Globus pallidus (tissue), 1 donor: ENCODE measurements at places on chromosomes 7 and 10.

DNA sequence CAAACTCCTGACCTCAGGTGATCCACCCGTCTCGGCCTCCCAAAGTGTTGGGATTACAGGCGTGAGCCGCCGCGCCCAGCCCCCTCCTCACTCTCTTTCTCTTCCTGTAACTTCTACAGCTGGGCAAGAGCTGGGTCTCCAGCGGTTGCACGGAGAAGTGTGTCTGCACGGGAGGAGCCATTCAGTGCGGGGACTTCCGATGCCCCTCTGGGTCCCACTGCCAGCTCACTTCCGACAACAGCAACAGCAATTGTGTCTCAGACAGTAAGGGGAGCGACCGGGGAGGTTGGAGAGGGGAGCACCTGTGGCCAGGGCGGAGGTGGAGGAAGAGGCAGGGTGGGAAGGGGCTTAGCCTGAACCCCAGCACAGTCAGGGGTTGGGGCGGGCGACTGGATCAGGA, 41.4 kb downstream of the EPHB4 start:
- DNase-seq: no peak

GRCh38 chr7:21939136-21939857, 6.4 kb downstream of the CDCA7L start:
- DNase-seq: no peak

- peak; percentile 37 for DNase-seq
Observed at GRCh38 chr10:1142596-1142995, 86.4 kb downstream of the WDR37 start.

DNA sequence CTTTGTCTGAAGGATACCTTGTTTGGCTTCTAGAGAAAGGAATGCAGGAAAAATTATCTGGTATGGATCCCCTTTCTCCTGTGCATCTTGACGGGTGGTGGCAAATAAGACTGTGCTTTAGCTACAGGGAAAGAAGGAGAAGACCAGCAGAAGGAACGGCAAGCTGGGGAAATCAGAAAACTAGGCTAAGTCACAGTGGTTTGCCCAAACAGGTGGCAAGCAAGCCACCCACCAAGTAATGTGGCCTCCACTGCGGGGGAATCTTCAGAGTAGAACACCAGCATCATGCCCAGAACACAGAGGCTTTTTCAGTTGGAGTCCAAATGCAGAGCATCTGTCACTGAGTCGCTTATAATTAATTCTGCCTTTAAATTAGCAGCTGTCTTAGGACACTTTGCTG, 282.8 kb downstream of the PHF14 start:
- no peak for DNase-seq

DNA sequence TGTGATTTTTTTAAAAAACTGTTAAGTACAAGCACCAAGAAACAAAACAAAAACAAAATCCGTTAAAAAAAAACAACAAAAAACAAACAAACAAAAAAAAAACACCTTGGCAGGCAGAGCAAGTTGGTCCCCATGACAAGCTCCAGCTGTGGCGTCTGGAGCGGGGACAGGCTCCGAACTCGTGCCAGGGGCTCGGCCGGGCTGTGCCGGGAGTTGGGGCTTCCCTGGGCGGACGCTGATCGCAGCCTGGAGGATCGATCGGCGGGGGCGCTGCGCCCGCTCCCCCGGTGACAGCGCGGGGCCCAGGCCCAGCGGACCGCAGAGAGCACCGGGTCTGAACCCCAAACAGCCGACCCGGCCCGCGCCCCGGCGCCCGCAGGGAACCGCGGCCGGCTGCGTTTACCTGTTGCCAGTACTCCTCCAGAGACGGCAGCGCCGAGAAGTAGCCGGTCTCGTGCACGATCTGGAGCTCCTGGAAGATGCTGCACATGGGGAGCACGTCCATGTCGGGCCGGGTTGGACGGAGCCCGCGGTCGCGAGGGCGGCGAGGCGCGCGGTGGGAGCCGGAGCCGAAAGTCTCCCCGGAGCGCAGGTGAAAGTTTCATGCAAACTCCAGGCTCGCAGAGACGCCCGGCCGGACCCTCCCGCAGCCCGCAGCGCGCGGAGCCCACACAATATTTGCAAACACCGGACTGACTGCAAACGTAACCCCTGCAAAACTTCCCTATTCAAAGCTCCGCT, at the start of gene KLF6:
Gene KLF6 (minus strand): TSS at position 700 of the 741 bp plus-strand sequence. CDS start 195 bp downstream, at position 505.
- peak; percentile 59 for DNase-seq

DNA sequence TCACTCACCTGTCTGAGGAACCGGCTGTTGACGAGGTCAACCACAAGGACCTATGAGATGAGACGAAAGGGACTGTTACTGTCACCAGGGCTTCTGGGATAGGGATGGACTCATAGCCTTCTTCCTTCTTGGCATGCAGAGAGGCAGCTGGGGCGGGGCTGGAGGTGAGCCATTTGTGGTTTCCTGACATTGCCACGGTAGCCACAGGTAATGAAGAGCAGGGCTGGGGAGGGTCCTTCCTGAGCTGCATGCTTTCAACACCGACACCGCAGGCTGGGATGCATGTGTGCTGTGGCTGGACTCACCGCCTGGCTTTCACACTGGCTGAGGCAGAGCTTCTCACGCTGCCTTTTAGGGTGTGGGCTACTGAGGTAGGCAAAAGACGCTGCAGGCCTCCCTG, 46.4 kb upstream of the MKRN1 start:
- no peak for DNase-seq

DNA sequence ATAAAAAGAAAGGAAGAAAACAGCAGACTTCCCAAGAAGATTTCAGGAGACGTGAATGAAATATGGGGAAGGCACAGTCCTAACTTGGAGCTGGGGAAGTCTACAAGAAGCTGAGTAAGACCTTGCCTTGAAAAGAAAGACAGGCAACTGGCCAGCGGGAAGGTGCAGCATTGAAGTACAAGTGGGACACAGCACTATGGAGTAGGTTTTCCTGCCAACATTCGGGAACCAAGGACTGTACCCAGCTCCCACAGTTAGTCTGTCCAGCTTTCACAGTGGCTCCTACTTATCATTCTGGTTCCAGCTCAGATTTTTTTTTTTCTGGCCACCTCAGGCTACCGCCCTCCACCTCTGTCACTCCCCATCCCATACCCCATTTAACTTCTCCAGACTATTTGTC, 10.0 kb downstream of the HPS1 start:
- DNase-seq: peak; percentile 47

DNA sequence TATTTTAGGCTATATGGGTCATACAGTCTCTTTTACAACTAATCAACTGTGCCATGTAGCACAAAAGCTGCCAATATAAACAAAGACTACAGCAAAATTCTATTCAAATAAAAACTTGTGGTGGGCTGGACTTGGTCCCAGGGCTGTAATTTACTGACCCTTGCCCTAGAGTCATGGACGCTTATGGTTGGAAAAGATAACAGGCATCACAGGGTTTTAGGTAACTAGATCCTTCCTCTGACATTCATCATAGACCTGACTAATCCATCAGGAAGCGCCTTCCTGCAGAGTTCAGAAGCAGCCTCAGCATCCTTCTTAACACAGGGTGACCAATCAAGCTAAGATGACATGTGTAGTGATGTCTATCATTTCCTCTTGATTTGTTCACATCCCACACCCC, 40.2 kb upstream of the GPAM start:
- DNase-seq: no peak

DNA sequence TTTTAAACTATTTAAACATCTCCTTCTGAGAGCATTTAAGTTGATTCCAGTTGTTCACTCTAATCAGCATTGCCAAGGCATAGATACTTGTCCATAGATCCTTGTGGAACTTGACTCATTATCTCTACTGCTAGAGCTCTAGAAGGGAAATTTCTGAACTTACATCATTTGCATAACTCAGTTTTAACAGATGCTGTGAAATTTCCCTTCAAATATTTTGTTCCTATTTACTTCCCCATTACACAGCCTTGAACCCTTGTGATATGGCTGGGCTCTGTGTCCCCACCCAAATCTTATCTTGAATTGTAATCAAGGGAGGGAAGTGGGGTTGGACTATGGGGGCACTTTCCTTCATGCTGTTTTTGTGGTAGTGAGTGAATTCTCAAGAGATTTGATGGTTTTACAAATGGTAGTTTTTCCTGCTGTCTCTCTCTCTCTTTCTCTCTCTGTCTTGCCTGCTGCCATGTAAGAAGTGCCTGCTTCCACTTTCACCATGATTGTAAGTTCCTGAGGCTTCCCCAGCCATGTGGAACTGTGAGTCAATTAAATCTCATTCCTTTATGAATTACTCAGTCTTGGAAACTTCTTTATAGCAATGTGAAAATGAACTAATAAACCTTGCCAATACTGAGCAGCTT, 25.4 kb downstream of the INSIG1 start:
- DNase-seq: no peak

DNA sequence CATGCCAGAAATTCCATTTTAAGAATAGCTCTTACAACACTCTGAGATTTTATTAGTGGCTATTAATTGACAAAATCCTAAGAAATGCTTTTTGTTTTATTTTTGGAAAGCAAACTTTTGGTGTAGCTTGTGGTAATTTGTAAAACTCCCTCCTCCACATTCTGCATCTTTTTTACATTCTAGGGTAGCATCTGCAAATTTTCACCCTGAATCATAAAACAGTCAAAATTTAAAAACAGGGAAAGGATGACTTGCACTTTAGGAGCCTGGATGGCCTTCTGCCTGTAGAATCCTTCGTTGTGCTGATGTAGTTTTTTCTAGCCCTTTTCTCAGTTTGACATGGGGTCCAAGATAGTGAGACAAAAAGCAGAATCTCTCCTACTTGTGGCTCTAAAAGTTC, 316.1 kb downstream of the ADRA2A start:
- DNase-seq: no peak

DNA sequence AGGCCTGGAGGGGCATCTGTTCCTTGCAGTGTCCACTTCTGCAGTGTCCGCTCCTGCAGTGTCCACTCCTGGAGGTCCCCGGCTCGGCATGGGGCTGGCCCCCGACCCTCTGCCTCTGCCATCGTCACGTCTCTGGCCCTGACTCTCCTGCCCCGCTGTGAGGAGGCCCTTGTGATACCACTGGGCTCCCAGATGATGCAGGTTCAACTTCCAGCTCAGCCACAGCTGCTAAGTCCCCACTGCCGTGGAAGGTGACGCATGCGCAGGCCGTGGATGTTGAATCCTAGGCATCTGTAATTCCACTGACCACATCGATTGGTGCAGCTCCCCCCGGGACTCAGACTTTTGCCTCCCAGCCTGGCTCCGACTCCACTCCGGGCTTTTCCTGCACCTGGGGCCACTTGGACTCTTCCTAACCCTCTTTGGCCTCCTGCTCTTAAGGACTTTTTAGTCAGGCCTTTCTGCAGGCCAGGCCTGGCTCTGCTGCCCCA, 95.1 kb downstream of the GLRX3 start:
- DNase-seq: no peak

DNA sequence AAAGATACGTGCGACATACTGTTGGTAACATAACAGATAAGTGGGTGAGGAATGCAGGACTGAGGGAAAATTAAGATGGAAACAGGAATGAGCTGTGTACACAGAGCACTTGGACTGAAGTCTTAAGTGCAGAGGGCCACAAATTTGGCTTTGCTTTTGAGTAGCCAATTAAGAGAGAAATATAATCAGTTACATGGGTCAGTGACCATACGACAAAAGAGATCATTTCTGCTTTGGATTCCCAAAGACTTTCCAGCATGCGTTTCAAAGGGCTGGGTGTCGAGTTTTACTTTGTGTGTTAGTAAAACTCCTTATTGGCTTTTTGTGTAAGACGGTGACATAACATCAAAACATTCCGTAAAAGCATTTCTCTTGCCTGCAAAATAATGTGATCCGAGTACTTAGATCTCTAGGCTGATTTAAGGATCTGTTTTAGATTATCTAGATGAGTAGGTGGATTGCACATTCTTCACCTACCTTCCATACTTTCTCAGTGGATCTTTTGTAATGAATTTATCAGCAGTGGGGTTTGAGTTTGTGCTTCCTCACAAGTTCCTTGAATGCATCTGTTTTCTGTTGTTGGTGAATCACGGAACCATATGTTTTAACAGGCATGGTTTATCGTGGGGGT, 7.5 kb downstream of the RABGEF1 start:
- DNase-seq: no peak

GRCh38 chr7:104625956-104626355, 297.6 kb downstream of the LHFPL3 start:
- no peak for DNase-seq

GRCh38 chr7:18216270-18216669, 188.6 kb upstream of the PRPS1L1 start:
- DNase-seq: no peak
